ENCODE measurements at places on chromosomes 5 and 9. TPM values are rescaled to one million over a fixed set of nuclear protein-coding genes. Genes with fewer than 3 reads are reported as not detected.

DNA sequence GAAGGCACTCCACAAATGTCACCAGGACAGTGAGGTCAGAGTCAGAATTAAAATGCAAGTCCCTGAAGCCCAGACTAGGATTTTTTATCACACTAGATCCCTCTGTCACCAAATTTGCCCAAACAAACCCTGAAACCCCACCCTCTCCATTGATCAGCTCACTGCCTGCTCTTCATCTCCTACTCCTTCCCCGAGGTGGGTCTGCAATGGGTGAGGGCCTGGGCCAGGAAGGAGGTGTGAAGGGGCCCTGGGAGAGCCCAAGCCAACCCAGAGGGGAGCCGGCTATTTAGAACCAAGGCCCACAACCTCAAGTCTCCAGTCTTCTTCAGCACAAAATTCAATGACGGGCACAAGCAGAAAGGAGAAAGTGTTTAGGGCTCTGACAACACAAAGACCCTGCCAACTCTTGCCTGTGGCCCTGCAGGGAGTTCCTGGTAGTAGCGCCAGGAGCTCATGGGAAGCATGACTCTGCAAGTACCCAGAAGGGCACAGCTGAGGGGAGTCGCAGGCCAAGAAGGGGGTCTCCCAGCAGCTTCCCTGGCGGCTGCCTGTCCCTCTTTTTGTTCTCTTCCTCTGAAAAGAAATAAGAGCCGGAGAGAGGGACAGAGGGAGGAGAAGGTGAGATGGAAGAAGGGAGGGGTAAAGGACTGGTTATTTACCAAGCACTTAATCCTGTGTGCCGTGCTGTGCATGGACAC, 5.5 kb downstream of the FOXI1 start:
- no peak for DNase-seq

DNA sequence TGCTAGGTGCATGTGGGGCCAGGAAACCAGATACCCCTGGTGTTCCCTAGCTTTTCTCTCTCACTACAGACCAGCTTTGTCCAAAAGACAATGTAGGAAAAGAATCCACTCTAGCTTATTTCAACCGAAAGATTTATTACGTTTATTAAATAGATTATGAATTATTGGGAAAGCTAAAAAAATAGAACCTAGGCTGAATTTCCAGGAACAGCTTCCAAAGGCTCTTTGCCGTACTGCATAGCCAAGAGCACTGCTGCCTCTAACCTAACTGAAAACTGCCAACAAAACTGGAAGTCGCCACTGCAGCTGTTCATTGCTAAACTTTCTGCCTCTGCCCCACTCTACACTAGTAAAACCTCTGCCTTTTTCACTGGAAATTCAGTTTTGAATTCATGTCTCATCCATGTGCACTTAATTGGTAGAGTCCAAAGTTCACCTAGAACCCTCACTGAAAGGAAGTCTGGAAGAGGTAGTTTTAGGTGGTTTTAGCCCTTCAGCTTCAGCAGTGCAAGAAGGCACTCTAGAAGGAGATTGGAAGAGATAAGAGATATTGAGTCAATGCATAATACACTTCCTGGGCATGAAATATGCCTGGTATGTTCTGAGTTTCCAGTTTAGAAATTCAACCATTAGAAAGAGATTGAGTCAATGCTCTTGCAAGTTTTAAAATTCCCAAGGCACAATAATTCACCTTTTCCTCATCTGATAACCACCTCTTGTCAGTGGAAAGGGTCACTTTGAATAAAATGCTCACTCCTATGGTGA, 927.9 kb downstream of the MAT2B start:
- DNase-seq: peak; percentile 72

CD14 gene
- 0.45 TPM for polyA plus RNA-seq

CXCL14 gene
- polyA plus RNA-seq: not detected
